ENCODE measurements at places on chromosomes 6 and 20.

- no peak for DNase-seq
Observed at GRCh38 chr20:62301111-62301668, 1.6 kb upstream of the ADRM1 start.

DNA sequence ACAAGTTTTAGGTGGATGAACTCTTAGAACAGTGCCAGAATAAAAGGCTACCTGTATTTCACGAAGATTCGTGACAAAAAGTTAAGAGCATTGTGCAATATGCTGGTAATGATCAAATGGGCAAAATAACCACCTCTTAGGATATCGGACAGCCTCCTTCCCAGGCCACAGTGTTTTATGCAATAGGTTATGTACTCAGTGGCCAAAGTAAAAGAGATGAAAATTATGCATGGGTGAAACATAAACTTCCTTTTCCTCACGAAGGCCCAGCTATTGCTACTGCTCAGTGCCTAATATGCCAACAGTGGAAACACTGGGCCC, 153.6 kb upstream of the SIM1 start:
- no peak for DNase-seq

DNA sequence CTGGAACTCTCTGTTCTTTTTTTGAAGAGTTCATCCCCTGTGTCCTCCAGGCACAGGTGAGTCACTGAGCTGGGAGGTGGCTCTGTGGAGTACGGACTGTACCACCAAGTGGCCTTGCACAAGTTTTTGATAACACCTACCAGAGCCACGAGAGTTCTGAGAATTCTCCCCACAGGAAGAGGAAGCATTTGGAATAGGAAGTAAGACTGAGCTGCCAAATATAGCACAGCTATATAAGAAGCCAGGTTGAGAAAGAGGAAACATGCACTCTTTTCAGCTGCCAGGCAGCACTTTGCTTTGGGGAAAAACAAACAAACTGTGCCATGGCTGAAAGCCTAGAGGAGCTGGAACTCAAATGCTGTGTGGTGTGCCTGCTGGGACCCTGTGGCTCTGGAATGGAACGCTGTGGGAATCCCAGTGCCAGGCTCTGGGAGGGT, 70.8 kb upstream of the RIPOR2 start:
- peak; percentile 68 for DNase-seq

DNA sequence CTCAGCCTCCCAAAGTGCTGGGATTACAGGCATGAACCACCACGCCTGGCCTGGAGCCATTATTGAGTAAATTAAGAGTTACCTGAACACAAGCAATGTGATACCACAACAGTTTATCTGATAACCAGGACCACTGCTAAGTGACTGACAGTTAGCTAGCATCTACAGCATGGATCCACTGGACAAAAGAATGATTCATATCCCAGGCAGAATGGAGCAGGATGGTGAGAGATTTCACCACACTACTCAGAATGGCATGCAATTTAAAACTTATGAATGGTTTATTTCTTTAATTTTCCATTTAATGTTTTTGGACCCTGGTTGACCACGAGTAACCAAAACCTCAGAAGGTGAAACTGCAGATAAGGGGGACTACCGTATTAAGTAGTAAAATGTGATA, 48.6 kb downstream of the RALGAPA2 start:
- DNase-seq = no peak

GRCh38 chr6:70376628-70377027, 36.7 kb upstream of the FAM135A start:
- no peak for DNase-seq

GRCh38 chr20:6703047-6703446, 64.4 kb upstream of the BMP2 start:
- DNase-seq = peak; percentile 58

DNA sequence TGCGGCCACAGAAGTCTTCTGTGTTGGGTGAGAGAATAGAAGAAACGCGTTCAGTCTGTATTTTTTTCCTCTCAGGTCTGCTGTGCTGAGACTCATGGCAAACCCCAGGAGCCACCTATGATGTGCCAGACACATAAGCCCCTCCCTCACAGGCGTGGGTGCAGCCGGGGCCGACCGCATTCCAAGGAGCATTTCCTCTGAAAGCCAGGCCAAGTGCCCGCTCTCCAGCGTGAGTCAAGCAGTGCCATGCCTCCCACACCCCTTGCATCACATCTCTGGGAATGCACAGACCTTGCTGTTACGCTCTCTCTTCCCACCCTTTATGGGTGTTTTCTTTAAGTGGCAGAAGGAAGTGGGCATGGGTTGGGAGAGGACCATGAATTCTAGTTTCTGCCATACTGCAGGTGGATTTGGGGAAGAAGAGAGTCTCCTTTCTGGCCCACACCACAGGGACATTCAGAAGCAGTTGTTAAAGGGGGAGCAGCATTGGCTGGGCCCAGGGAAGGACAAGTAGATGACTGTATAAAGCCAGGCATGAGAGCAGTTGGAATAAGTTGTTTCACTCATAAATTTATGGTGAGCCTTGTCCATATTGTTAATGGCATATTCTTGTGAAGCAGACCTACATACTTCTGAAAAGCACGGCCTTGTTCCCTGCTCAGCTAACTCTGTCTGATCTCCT, 37.1 kb upstream of the TFAP2A start:
- DNase-seq = no peak

- peak; percentile 4 for DNase-seq
Observed at GRCh38 chr6:105993341-105994117, 92.6 kb upstream of the PRDM1 start.

DNA sequence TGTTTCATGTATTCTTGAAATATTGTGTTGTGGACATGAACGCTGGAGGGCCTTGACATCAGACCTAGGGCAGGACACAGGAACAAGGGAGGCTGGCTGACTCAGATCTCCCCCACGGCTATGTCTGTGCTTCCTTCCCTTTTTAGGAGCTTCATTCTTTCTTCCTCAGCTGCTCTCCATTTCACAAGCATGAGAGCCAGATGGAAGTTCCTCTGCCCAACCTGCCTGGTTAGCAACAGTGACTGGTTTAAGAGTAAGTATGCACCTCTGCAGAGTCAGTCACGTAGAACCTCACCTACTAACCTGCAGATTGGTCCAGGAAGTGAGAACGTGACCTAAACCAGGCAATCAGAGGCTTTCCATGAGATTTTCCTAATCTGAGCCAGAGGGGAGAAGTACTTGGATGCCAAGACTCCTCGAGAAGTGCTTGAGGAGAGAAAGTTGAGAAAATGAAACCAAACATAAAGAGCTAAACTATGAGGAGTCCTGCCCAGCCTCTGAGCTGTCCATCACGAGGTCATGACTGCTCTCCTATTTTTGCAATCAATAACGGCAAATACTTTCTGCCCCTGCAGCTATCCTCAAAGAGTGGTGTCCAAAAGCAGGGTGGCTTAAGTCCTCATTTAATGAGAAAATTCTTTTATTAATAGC, 465.2 kb upstream of the CITED2 start:
- no peak for DNase-seq

- DNase-seq = no peak
Observed at GRCh38 chr20:13862245-13862644, 77.4 kb downstream of the NDUFAF5 start.

DNA sequence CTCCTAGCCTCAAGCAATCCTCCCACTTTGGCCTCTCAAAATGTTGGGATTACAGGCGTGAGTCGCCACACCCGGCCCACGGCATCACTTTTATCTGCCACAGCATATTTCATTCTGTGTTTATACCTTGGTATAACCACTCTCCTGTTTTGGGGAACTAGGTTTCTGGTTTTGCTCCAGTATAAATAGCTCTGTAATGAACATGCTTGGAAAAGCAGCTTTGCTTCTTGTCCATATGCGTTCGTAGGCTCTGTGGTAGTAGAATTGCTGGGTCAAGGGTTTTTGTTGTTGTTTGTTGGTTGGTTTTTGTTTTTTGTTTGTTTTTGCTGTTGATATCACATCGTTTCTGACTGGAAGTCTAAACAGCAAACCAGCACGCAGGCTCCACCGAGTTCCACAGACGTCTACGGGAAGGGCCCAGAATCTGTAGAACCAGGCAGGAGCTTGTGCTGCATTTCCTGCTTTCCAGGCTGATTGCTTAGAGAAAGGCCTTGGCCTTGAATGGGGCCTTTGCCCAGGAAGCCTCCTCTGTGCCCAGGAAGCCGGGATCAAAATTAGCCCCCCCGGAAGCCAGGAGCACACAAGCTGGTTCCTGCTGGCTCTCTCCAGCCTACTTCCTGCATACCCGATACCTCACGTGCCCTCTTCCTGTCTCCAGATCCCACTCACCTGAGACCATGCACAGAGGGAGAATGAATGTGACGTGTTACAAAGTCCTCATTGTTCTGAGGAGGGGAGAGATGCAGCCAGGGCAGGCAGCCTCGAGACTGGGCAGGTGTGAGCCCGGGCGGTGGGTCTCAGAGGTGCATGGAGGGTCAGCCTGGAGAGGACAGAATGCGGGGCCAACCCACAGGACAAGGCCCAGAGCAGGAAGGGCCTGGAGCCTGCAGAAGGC, 34.7 kb downstream of the AAR2 start:
- no peak for DNase-seq

DNA sequence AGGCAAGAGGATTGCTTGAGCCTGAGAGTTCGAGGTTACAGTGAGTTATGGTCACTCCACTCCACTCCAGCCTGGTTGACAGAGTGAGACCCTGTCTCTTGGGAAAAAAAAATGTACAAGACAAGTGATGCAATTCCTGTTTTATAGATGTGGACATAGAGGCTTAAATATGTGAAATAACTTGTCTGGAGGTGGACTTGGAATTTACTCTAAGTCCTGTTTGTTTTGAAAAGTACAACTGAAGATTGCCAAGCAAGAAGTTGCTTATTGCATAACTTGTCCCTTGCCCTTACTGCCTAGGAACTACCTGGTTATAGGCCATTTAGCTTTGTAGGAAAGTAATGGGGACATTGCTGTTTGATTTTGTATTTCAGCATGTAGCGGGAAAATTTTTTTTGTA, 26.0 kb upstream of the ADIG start:
- no peak for DNase-seq
